ENCODE measurements at places on chromosomes 2 and 18.
A peak's percentile ranks its signal among the peaks of the same experiment; 100 is the strongest.

- no peak for DNase-seq
Observed at GRCh38 chr2:118118479-118118878, 30.2 kb downstream of the INSIG2 start.

- DNase-seq: no peak
Observed at GRCh38 chr2:47599171-47599570, 183.8 kb upstream of the MSH6 start.

- DNase-seq: peak; percentile 67
Observed at GRCh38 chr2:178450524-178450773, 526 bp downstream of the PRKRA start.

DNA sequence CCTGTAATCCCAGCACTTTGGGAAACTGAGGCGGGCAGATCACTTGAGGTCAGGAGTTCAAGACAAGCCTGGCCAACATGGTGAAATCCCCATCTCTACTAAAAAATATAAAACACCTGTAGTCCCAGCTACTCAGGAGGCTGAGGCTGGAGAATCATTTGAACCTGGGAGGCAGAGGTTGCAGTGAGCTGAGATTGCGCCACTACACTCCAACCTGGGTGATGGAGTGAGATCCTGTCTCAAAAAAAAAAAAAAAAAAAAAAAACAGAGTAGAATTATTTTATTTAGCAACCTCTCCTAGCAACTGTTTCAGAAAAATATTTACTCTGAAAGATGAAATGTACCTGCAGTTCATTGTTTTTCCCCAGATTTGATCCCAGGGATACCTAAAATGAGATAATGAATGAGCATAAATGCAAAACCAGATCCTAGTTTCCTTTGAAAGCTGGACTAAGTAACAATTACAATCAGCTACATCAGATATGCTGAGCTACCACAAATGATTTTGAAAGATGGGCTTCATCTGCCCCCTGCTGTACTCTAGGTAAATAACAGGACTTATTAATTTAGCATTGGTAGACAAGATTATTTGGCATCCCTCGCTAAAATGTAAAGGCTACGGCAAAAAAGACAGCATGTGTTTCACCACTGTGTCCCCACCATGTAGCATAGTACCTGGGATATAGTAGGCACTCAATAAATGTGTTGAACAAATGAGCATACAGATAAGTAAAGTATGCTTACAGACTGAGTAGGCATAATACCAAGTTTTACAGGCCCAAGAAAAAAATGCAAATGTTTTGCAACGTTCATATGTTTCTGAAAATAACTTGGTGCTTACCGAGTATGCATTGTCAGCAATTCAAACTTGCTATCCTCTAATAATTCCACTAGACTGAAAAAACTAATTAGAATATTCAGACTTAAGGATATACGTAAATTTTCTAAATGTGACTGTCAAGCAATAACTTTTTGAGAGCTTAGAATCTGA lies 102.5 kb downstream of the ATL2 start:
- peak; percentile 20 for DNase-seq

- no peak for DNase-seq
Observed at GRCh38 chr2:98560256-98560771, 48.0 kb downstream of the COA5 start.

DNA sequence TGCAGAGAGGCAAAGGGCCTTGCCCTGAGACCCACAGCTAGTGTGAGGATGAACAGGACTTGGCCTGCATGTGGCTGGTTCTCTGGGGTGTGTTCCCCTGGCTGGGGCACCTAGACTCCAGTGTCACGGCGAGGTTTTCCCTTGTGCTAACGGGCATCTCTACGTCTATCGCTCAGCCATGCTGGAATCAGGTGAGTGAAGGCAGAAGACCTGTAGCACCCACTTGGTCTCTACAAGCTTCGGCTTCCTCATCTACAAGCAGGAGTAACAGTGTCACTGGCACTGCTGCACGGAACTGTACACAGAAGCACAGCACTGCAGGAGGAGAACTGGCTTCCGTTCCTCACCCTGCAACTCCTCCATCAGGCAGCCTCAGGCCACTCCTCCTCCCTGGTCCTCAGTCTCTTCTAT lies 30.6 kb downstream of the HS1BP3 start:
- no peak for DNase-seq

DNA sequence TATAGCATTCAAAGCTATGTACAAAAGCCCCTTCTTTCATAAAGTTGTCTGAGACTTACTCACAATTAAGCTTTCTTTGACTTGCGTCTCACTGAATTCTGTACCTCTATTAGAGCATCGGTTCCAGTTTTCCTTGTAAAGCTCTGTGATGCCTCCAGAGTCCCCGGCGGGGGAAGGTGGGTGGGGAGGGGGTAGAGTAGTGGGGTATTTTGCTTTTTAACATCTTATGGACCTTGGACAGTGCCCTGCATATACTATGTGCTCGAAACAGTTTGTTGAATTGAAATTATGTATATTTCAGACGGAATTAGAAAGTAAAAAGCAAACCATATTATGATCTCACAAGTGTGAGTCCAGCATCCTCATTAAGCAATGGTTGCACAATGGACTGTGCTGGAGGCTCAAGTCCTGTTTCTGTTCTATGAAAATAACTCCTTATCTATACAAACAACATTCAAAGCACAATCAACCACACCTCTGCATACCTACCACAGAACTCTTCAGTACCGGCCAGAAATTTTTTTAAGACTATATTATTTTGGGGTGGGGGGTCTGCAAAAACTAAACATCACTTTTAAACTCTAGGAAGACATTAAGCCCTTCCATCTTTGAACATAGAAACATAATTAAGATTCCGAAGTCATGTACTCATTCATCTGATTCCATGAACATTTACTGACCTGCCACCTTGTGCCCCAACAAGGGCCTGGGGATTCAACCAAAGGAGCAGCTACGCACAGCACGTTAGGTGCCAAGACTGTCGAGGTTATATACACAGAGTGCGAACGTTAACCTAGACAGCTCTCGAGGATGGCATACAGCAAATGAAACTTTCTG lies 908 bp downstream of the STAT1 start:
- no peak for DNase-seq

DNA sequence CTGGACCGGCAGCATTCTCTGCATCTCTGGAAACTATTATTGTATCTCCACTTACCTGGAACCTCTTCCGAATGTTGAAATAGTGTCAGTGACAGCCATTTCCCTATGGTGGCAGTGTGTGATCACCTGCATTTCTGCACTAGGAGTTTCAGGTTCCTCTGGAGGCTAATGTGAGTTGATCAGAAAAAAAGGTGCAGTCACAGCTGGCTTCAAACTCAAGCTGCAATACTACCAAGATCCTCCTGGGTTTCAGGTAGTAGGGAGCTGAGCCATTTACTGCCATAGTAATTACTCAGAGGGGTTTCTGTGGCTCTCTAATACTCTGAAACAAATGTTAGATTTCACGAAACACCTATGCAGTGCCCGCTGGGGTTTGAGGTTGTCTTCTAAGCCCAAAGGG lies 183.5 kb upstream of the OSR1 start:
- DNase-seq: no peak

DNA sequence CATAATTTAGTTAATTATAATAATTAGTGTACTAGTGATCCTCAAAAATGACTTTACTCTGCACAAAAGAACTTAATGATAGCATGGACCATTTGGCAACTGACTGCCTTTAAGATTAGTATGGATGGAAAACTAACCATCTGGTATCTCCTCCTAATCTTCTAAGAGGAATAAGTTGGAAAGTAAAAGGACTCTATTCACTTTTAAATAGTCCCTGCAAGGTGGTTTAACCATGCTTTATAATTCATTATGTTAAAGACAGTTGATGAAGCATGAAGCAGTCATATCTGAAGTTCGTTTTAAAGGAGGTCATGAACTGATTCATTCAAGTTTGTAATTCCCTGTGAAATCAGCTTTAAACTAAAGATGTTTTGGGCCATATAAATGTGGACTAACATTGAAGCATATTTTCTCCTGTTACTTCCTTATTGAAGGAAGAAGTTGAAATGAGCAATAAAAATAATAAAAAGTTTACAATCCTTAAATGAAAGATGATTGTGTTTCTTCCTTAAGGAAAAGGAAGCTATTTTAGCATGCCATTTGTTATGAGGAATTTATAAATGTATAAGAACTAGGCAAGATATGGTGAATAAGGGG lies 446.0 kb downstream of the XIRP2 start:
- no peak for DNase-seq

DNA sequence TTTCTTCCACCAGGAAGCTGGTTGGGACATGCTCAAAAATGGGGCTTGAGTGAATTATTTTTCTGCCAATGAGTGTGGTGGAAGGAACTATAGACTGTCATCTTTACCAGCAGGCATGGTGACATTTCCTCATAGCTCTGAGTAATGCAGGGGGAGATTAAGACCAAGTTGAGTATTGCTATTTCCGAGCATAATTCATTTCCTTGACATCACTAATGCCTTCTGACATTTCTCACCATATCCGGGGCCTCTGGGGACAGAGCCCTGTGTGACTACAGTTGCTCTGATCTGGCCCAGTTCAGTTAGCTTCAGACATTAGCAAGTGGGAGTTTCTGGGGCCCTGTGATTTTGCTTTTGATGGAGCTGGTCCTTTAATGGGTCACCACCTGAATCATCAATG lies 410.4 kb downstream of the MEIS1 start:
- DNase-seq: no peak

GRCh38 chr2:65820454-65820853 lies 388.1 kb upstream of the SPRED2 start:
- DNase-seq: no peak

DNA sequence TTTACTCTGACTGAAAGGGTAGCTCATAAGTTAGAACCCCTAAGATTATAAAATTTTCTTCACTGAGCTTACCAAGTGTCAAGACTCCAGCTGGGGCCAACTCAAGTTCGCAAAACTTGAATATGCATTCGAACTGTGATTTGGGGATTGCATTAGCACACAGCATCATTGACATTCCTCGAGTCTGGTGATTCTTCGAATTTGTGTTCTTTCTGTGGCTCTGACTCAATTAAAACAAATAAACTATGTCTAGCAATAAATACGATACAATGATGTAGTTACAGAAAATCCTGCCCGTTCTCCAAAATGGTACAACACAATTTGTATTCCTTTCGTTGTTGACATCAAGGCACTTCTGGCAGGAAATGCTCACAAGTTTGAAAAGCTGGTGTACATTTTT lies 11.1 kb downstream of the CCL20 start:
- no peak for DNase-seq

- no peak for DNase-seq
Observed at GRCh38 chr2:219178377-219179175, 501 bp downstream of the RETREG2 start.

- peak; percentile 47 for DNase-seq
Observed at GRCh38 chr2:237154082-237154638, 68.5 kb downstream of the COPS8 start.

GRCh38 chr2:232523682-232524597 lies 2.0 kb upstream of the CHRND start:
- peak; percentile 21 for DNase-seq

GRCh38 chr2:41894563-41895333 lies 153.1 kb upstream of the PKDCC start:
- DNase-seq: no peak

DNA sequence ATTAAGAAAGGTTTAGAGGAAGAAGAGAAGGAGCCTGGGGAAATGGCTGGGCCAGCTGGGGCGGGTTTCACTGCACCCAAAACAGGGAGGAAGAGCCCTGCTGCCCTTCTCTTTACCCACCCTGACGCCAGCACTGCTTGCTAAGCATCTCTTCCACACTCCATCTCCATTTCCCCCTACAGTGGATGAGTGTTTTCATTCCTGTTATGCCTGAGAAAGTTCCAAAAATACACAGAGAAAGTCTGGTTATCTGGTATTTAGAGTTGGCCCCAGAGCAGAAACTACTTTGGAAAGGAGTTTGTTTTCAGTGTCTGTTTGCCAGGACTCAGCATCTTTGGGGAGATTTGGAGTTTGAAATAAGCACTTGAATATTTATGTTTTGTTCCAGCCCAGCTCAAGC lies 451.0 kb downstream of the SLC4A3 start:
- DNase-seq: no peak

- no peak for DNase-seq
Observed at GRCh38 chr18:48084858-48085257, 154.4 kb upstream of the SMAD2 start.

DNA sequence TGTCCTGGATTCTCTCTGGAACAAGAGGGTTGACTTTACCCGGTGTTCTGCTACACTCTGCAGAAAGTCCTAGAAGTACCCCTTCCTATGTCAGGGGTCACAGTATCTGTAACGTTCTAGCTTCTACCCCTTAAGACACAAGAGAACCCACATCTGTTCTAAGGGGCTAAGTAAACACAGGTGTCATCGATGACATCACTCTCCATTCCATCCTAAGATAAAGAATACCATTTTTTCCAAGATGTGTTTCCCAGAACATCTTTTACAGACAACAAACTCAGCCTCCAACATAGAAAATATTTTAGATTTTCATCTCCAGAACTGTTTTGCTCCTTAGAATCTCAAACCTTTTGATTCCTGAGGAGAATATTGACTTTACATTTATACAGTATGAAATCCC lies 239.1 kb downstream of the TRIB2 start:
- DNase-seq: no peak

GRCh38 chr2:220648628-220649027 lies 923.5 kb downstream of the EPHA4 start:
- no peak for DNase-seq

DNA sequence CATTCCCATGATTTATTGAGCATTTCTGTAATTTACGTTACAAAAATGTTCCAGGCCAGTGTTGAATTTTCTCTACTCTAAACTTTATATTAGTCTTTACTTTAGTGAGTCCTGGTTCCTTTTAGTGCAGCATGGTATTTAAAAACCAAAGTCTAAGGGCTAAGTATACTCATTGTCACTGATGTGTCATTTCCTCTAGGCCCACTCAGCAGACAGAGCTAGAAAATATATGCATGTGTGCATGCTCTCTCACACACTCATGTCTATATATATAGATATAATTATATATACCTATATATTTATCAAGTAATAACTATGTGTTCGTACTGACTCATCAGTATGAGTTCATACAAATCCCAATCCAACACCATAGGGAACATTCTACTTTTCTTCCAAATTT lies 132.5 kb upstream of the SLC8A1 start:
- no peak for DNase-seq

- no peak for DNase-seq
Observed at GRCh38 chr2:73107211-73107926, 5.4 kb downstream of the RAB11FIP5 start.

GRCh38 chr2:236156860-236157194 lies 11.4 kb downstream of the GBX2 start:
- DNase-seq: no peak

DNA sequence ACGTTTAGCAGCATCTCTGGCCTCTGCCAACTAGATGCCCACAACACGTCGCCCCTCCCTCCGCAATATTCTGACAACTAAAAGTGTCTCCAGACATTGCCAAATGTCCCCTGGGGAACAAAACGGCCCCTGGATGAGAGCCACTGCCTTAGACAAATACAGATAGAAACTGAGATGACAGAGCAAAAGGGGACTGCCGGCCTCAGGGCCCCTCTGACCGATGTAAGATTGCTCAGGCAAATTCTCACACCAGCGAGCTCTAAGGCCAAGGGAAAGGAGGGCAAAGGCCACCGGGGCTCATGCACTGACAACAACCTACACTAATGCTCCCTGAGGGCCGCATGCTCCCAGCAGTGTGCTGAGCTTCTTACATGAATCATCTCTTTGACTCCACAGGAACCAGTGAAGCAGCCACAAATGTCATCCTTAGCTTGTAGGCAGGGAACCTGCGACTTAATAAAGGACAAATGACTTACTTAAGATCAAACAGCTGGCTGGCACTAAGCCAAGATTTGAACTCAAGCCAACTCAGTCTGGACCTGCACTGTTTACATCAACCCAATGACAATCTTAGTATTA lies 228.5 kb downstream of the TTC32 start:
- DNase-seq: no peak

GRCh38 chr2:143425896-143426295 lies 296.7 kb downstream of the ARHGAP15 start:
- no peak for DNase-seq
